Activated CD4-positive, alpha-beta T cell treated with anti-CD3 and anti-CD28 coated beads, Interleukin-2, amount 10 ng/mL, durations not matched to agents 7 days and 5 days (primary cell): ENCODE measurements at places on chromosomes 3 and 15. TPM values are rescaled to one million over a fixed set of nuclear protein-coding genes. Genes with fewer than 3 reads are reported as not detected.

The DAZL gene
- not detected for total RNA-seq

The PCLAF gene
- 114 TPM for total RNA-seq

The STXBP5L gene
- total RNA-seq: not detected

The GOLGA8M gene
- total RNA-seq: 1.8 TPM

The KPNA4 gene
- 53.7 TPM for total RNA-seq

The SLC12A1 gene
- total RNA-seq: not detected

The ARGFX gene
- not detected for total RNA-seq

The RAB6B gene
- not detected for total RNA-seq

The GOLGA8R gene
- total RNA-seq: 2.7 TPM

The CHAC1 gene
- total RNA-seq: 6.7 TPM

GRCh38 chr15:58555162-58556027 lies 123.6 kb downstream of the LIPC start:
- peaks cover 3% of the 10 kb centered on the region for H3K27me3 ChIP-seq
- peaks cover 6% of the 10 kb centered on the region for H3K36me3 ChIP-seq
- H3K4me3 ChIP-seq: no peak overlapping the region
- no peak for DNase-seq
- H3K4me1 ChIP-seq: peaks cover 25% of the 10 kb centered on the region
- H3K27ac ChIP-seq: no peak overlapping the region

DNA sequence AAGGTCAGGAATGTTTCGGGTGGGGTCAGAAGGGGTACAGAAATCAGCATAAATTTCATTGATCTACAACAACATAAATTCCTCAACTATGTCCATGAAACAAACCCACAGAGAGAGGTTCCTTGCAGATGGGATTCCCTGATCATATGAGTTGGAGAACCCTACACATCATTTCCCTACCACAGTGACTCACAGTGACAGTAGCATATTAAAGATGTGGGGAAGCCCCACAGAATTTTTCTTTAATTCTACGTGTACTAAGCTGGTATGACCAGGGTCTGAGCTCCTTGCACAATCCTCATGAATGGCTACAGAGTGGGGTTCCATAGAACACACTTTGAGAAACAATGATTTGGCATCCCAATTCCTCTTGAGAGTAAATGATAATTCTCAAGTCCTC lies 116.9 kb upstream of the RAD18 start:
- DNase-seq: no peak
- H3K4me3 ChIP-seq: no peak overlapping the region
- peaks cover 2% of the 10 kb centered on the region for H3K27me3 ChIP-seq

DNA sequence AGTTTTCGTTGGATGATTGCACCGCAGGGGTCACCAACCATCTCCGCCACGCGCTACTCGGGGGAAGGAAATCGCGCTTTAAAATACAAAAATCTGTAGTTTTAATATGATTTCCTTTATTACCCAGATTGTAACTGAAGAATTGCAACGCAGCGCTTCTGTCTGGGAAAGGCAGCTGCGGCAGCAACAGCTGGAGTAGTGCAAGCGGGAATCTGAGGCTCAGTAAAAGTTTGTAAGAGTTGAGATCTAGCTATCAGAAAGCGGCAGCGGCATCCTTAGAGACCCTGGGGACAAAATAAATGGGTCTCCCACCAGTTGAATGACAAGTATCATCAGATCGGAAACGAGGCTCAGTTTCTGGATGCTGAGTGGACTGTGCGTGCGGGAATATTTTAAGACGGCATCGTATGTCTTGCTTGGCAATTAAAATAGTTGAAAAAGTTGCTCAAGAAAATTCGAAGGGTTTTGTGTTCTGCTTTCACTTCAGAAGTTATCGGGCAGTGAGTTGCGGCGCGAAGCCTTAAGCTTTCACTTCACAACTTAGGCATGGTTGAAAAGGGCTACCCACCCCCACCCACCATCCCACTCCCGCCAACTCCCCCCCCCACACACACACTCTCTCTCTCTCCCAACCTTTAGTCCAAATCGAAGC lies 2.7 kb downstream of the MECOM start:
- H3K27me3 ChIP-seq: peaks cover 85% of the 10 kb centered on the region
- H3K4me3 ChIP-seq: peak overlapping the region; percentile 69
- peaks cover 34% of the 10 kb centered on the region for H3K4me1 ChIP-seq
- H3K36me3 ChIP-seq: peaks cover 2% of the 10 kb centered on the region
- H3K27ac ChIP-seq: no peak overlapping the region

DNA sequence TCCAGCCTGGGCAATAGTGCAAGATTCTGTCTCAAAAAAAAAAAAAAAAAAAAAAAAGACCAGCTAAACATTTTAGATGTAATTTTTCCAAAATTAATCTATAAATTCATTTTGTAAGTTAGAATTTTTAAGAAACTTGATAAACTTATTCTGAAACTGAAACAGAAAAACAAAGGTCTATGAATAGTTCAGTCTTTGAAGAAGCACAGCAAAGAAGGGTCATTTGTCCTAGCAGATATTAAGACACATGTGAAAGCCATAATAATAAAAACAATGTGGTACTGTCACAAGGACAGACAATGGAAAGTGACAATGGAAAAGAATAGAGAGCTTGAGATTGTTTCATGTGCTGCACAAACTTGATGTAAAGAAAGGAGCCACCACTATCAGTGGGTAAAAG lies 29.0 kb upstream of the PRSS50 start:
- H3K4me3 ChIP-seq: no peak overlapping the region
- no peak overlapping the region for H3K27ac ChIP-seq
- H3K4me1 ChIP-seq: no peaks in the 10 kb centered on the region
- H3K36me3 ChIP-seq: no peaks in the 10 kb centered on the region
- peaks cover 3% of the 10 kb centered on the region for H3K27me3 ChIP-seq
- DNase-seq: no peak

DNA sequence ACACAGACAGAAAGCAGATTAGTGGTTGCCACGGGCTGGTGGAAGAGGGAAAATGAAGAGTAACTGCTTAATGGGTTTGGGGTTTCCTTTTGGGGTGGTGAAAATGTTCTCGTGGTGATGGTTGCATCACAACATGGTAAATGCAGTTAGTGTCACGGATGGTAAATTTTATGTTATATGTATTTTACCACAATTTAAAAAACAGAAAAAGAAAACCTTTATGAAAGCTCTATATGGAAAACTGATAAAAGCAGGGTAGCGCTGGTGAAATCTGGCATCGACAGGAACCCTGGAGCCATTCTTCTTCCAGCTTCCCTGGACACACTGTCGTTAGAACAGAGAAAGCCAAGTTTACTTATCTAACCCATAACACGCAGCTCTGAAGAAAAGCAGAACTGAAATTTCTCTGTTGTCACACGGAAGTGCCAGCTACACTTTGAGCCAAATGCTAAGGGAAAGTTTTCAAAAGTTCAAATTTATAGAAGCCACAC lies 287.7 kb upstream of the NR2F2 start:
- H3K4me1 ChIP-seq: peaks cover 2% of the 10 kb centered on the region
- H3K36me3 ChIP-seq: no peaks in the 10 kb centered on the region
- no peak overlapping the region for H3K27ac ChIP-seq
- DNase-seq: no peak
- H3K4me3 ChIP-seq: no peak overlapping the region
- peaks cover 60% of the 10 kb centered on the region for H3K27me3 ChIP-seq

DNA sequence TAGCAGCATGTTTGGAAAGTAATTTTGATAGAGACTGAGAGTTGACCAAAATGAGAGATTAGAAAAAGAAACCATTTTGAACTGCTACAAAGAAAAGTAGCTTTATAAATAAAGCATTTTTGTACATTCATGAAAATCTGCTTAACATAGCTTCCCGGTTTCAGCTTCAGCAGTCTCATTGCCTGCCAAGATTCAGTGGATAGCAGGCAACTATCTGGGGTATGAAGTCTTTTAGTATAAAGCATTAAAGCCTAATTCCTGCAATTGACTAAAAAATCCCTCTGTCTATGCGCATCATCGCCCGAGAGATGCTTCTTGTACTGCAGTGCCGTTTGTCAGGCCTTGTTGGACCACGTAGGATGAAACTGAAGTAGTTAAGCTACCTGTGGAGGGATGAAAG lies 588.4 kb downstream of the NAALADL2 start:
- no peaks in the 10 kb centered on the region for H3K4me1 ChIP-seq
- H3K4me3 ChIP-seq: no peak overlapping the region
- no peak overlapping the region for H3K27ac ChIP-seq
- no peak for DNase-seq
- H3K27me3 ChIP-seq: no peaks in the 10 kb centered on the region
- H3K36me3 ChIP-seq: no peaks in the 10 kb centered on the region

GRCh38 chr3:46478341-46478740 lies 13.6 kb upstream of the LTF start:
- H3K4me3 ChIP-seq: no peak overlapping the region
- no peak overlapping the region for H3K27ac ChIP-seq
- H3K4me1 ChIP-seq: no peaks in the 10 kb centered on the region
- DNase-seq: no peak
- peaks cover 42% of the 10 kb centered on the region for H3K27me3 ChIP-seq

DNA sequence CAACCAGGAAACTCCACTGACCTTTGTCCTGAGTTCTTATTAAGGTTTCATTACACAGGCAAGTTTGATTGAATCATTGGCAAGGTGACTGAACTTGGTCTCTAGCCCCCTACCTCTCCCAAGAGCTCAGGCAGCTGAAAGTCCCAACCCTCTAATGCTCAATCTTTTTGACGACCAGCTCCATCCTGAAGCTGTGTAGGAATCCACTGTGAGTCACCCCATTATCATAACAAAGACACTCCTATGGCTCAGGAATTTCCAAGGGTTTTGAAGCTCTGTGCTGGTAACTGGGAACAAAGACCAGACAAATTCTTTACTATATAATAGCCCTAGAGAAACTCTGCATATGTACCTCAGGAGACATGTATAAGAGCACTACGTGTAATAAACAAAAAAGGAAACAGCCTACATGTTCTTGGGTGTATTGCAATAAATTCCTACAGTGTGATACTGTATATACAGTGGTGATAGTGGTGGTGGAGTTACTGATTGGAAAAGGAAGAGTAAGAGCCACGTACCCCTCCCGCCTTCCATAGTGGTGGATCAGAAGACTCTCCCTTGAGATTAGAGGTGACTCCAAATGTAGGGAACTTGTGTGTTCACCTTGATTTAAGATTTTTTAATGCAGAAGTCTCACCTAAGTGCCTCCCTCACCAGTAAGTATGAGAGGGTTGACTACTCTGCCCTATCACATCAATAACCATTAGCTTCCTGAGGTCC lies 116.6 kb downstream of the ST8SIA2 start:
- DNase-seq: no peak
- H3K4me3 ChIP-seq: no peak overlapping the region
- H3K4me1 ChIP-seq: peaks cover 4% of the 10 kb centered on the region
- H3K27me3 ChIP-seq: peaks cover 6% of the 10 kb centered on the region

DNA sequence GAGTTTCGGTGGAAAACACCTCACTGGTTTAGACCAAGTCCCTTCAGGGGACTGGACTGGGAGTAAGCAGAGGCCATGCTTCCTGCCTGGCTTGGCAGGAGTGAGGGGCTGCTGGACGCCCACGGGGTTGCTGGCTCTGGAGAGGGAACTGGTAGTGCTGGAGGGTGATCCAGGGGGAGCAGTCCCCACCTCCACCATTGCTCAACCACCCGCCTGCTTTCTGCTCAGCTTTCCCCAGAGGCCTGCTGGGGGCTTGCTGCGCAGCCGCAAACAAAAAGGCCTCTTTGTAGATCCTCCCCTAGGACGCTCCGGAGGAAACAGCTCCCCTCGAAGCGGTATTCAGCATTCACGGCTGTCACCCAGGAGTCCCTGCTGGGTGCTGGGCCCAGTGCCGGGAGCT lies 33.5 kb downstream of the EBLN2 start:
- no peak overlapping the region for H3K27ac ChIP-seq
- no peaks in the 10 kb centered on the region for H3K27me3 ChIP-seq
- no peak overlapping the region for H3K4me3 ChIP-seq
- no peak for DNase-seq
- peaks cover 8% of the 10 kb centered on the region for H3K4me1 ChIP-seq

- peaks cover 17% of the 10 kb centered on the region for H3K4me1 ChIP-seq
- no peak for DNase-seq
- H3K4me3 ChIP-seq: no peak overlapping the region
- H3K36me3 ChIP-seq: no peaks in the 10 kb centered on the region
- no peak overlapping the region for H3K27ac ChIP-seq
Measured at GRCh38 chr3:127820221-127820825, 2.0 kb downstream of the MGLL start.

- H3K36me3 ChIP-seq: no peaks in the 10 kb centered on the region
- H3K4me3 ChIP-seq: no peak overlapping the region
- H3K27me3 ChIP-seq: no peaks in the 10 kb centered on the region
Measured at GRCh38 chr3:95721938-95722337, 1092.5 kb upstream of the EPHA6 start.

DNA sequence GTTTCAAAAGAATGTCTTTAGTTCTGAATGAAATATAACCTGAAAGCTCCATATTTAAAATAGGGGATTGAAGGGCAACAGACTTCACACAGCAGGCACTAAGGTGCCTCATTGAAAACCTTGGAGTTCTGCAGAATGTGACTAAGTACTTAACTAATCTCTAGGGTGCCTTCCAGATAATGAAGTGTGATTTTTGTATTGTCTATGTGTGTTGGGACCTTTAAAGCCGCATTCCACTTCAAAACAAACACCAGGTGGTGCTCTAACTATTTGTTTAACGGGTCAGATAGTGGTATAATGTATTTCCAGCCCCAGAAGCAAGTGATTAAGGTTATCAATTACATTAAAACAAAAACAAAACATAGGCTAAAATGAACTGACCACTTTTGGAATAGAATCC lies 28.0 kb downstream of the TFG start:
- no peak for DNase-seq
- H3K27me3 ChIP-seq: no peaks in the 10 kb centered on the region
- H3K36me3 ChIP-seq: peaks cover 36% of the 10 kb centered on the region
- H3K27ac ChIP-seq: no peak overlapping the region
- peaks cover 3% of the 10 kb centered on the region for H3K4me1 ChIP-seq
- no peak overlapping the region for H3K4me3 ChIP-seq

DNA sequence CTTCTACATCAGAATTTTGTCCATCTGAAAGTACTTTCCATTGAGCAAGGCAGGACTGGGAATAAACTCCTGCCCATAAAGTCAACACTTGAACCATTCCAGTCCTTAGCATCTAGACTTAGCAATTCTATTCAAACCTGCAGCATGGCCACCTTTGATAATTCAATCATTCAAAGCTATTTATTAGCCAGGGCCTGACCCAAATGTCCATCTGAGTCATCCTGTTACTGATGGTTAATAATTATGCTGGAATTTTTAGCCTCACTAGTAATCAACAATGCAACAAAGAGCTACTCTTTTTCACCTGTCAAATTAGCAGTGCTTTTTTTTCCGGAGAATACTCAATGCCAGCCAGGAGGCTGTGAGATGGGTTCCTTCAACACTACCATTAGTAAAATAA lies 72.7 kb upstream of the SNRK start:
- no peaks in the 10 kb centered on the region for H3K27me3 ChIP-seq
- H3K4me1 ChIP-seq: peaks cover 22% of the 10 kb centered on the region
- no peak overlapping the region for H3K27ac ChIP-seq
- DNase-seq: no peak

- H3K4me1 ChIP-seq: no peaks in the 10 kb centered on the region
- H3K36me3 ChIP-seq: no peaks in the 10 kb centered on the region
- peaks cover 2% of the 10 kb centered on the region for H3K27me3 ChIP-seq
- H3K4me3 ChIP-seq: no peak overlapping the region
- DNase-seq: no peak
- H3K27ac ChIP-seq: no peak overlapping the region
Measured at GRCh38 chr15:98126326-98127085, 166.0 kb downstream of the ARRDC4 start.

GRCh38 chr3:2790266-2790815 lies 319.8 kb downstream of the IL5RA start:
- H3K27ac ChIP-seq: no peak overlapping the region
- H3K36me3 ChIP-seq: no peaks in the 10 kb centered on the region
- no peak overlapping the region for H3K4me3 ChIP-seq
- H3K27me3 ChIP-seq: no peaks in the 10 kb centered on the region
- H3K4me1 ChIP-seq: no peaks in the 10 kb centered on the region

- peak; percentile 82 for DNase-seq
- peaks cover 7% of the 10 kb centered on the region for H3K27me3 ChIP-seq
- H3K36me3 ChIP-seq: no peaks in the 10 kb centered on the region
Measured at GRCh38 chr3:136075218-136075808, 109.8 kb downstream of the PPP2R3A start.

- no peak for DNase-seq
- H3K36me3 ChIP-seq: peaks cover 57% of the 10 kb centered on the region
Measured at GRCh38 chr3:126472277-126473006, 3.2 kb downstream of the ZXDC start.
